ENCODE measurements at places on chromosomes 5 and 9. TPM values are rescaled to one million over a fixed set of nuclear protein-coding genes. Genes with fewer than 3 reads are reported as not detected.

The NPDC1 gene
- 23.1 TPM for total RNA-seq

The ORM2 gene
- total RNA-seq = not detected

The PKD2L2 gene
- total RNA-seq = 0.30 TPM

The CSF1R gene
- total RNA-seq = 0.41 TPM

The OR1L8 gene
- total RNA-seq = not detected

The PCDHA7 gene
- total RNA-seq = not detected

The MYMK gene
- total RNA-seq = not detected

The PDE6A gene
- total RNA-seq = not detected

The PDCD1LG2 gene
- total RNA-seq = 0.43 TPM

The CNTNAP3 gene
- total RNA-seq = not detected

- DNase-seq = no peak
- H3K36me3 ChIP-seq = peaks cover 28% of the 10 kb centered on the region
- H3K4me1 ChIP-seq = peaks cover 19% of the 10 kb centered on the region
- no peak overlapping the region for H3K27ac ChIP-seq
Measured at GRCh38 chr9:123678878-123679329, 251.0 kb downstream of the DENND1A start.

DNA sequence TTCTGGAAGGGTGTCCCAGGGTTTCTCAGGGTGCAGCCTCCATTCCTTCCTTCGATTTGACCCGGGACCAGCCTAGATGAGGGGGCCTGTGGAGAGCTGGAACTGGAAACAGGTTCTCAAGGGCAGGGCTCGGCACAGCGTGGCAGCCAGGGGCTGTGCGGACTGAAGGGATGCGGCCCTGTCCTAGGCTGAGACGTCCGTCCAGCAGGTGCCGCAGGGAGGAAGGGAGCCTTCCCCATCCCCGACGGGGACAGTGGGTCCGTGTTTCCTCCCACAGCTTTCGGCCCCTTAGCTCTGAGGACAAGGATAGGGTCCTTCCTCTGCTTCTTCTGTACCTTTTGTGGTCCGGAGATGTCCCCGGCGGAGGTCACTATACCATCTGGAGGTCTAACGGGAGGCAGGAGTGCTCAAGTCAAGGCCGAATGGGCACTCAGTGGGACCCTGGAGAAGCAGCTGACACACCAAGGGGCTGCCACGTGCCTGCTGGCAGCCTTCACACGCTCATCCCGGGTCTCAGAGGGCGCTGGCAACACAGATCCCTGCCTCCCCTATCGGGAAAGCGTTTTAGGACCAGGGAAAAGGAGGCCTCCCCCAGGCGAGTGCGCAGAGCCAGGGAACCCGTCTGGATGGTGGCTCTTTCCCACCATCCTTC, 49.9 kb downstream of the USP20 start:
- no peaks in the 10 kb centered on the region for H3K27me3 ChIP-seq
- peaks cover 43% of the 10 kb centered on the region for H3K36me3 ChIP-seq
- DNase-seq = peak; percentile 72

DNA sequence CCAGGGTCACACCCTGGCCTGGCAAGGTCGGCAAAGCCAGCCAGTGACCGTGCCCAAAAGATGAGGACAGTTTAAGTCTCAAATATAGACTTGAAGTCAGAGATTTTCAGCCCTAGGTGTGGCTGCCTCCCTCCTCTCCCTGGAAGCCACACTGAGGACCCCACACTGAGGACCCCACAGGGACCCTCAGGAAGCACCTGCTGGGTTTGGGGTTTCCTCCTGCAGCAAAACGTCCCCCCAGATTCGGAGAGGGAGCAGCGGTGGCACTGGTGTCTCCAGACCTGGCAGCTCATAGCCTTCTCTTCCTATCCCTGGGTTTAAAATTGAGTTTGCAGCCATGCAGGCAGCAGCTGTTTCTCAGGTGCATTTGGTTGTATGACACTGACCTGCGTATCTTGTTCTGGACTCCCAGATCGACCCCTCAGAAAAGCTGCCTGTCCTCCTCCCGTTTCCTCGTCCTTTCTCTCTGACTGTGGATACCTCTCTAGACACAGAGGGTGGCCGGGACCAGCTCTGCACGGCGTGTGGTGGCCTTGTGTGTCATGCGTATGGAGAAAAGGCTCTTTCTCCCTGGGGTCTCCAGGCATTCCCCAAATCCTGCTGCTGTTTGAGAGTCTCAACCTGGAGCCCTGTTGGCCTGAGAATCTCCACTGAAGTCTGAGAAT, 36.6 kb downstream of the MRPL36 start:
- H3K4me3 ChIP-seq = no peak overlapping the region
- no peaks in the 10 kb centered on the region for H3K4me1 ChIP-seq
- H3K27me3 ChIP-seq = peaks cover 6% of the 10 kb centered on the region
- DNase-seq = peak; percentile 3
- no peaks in the 10 kb centered on the region for H3K36me3 ChIP-seq
- H3K27ac ChIP-seq = no peak overlapping the region

DNA sequence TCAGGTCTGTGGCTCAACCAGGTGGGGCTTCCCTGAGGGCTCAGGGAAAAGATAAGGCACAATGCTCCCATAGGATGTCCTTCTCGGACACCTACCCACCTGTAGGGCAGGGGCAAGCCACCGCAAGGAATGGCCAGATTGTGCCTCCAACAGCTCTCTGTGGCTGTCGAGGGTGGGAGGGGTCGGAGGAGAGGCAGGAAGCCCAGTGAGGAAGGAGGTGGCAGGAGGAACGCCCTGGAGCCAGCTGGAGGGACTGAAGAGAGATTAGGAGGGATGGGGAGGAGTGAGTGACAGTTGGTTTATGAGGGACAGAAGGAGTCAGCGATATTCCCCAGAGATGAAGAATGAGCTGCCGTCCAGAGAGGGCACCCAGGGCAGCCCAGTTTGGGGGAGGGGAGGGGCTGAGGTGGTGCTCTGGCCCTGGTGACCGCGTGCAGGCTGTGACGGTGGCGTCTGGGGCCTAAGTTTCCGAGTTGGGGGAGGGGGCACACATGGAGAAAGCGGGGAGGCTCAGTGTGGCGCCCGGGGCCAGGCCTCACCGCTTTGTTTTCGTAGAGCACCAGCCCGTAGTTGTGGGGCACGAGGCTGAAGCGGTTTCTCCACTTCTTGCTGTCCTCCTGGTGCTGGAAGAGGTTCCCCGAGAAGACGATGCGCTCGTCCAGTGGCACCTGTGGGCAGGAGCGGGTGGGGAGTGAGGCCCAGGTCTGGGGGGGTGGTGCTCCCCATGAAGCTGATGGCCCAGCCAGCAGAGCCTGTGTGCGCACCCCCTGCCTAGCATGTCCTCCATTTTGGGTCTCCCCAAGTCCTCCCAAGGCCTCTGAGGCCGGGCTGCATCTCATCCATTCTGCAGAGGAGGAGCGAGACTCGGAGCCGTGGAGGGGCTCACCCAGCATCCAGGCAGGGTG, 75.6 kb downstream of the LRSAM1 start:
- H3K27me3 ChIP-seq = no peaks in the 10 kb centered on the region
- no peaks in the 10 kb centered on the region for H3K4me1 ChIP-seq
- DNase-seq = no peak

GRCh38 chr9:3526165-3526996, 580 bp upstream of the RFX3 start:
- peaks cover 28% of the 10 kb centered on the region for H3K36me3 ChIP-seq
- peak; percentile 94 for DNase-seq
- H3K27ac ChIP-seq = peak overlapping the region; percentile 99
- H3K4me3 ChIP-seq = peak overlapping the region; percentile 89
- peaks cover 40% of the 10 kb centered on the region for H3K4me1 ChIP-seq

GRCh38 chr5:60544142-60544541, 155.8 kb downstream of the DEPDC1B start:
- DNase-seq = no peak
- H3K27me3 ChIP-seq = peaks cover 6% of the 10 kb centered on the region
- H3K27ac ChIP-seq = no peak overlapping the region

DNA sequence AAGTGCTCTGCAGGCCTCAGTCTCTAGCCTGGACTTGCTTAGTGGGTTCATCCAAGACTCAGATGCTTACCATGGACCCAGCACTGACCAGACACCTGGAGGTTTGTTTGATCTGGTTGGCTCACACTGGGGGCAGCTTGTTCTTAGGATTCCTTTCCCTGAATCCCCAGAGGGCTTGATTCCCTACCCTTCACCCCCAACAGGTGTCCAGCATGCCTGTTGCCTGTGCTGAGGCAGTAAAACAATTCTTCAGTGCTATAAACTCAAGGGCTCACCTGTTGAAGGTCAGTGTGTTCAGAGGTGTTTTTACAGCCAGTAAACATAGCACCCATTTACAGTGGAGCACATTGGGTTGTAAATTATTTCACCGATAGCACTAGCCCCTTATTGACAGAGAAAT, 123.8 kb upstream of the KLF4 start:
- H3K27me3 ChIP-seq = no peaks in the 10 kb centered on the region
- no peaks in the 10 kb centered on the region for H3K36me3 ChIP-seq
- H3K27ac ChIP-seq = no peak overlapping the region
- H3K4me1 ChIP-seq = no peaks in the 10 kb centered on the region
- no peak for DNase-seq

DNA sequence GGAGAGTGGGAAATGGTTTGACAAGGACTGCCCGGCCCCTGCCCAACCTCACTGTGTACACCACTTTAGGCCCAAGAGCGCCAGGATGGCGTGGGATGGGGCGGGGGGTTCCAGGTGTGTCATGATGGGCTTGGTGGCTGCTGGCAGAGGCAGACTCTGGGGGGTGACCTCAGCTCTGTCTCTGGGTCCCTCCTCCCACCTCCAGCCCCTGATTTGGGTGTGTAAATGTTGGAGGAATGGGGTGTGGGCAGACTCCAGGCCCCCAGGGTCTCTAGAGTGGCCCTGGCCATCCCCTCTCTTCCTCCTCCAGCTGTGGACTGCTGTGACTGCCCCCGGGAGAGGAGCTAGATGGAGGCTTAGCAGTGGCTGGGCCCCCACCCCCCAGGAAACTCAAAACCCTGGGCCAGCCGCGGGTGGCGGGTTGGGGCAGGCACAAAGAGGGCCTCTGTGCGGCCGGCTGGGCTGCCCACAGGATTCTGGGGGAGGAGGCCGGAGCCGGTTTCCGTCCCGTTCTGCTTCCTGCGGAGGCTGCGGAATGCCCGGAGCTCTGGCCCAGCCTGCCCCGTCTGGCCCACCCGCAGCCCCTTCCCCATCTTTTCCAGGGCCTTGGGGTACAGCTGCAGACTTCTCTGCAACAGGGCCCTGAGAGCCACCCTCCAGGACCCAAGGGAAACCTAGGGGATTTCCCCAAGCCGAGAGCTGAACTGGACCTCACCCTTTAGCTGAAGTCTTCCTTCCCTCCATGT, 23.1 kb downstream of the CXXC5 start:
- no peak overlapping the region for H3K4me3 ChIP-seq
- H3K27ac ChIP-seq = no peak overlapping the region
- H3K27me3 ChIP-seq = peaks cover 8% of the 10 kb centered on the region
- no peak for DNase-seq
- H3K4me1 ChIP-seq = peaks cover 27% of the 10 kb centered on the region

GRCh38 chr5:179862891-179863290, 4.3 kb upstream of the MRNIP start:
- peaks cover 5% of the 10 kb centered on the region for H3K4me1 ChIP-seq
- H3K36me3 ChIP-seq = peaks cover 32% of the 10 kb centered on the region
- H3K27me3 ChIP-seq = no peaks in the 10 kb centered on the region
- no peak overlapping the region for H3K4me3 ChIP-seq
- no peak overlapping the region for H3K27ac ChIP-seq

GRCh38 chr9:136276716-136277115, 27.2 kb downstream of the CCDC187 start:
- peaks cover 2% of the 10 kb centered on the region for H3K27me3 ChIP-seq
- no peak overlapping the region for H3K27ac ChIP-seq
- H3K4me3 ChIP-seq = no peak overlapping the region
- no peak for DNase-seq

GRCh38 chr5:33275921-33276627, 164.7 kb upstream of the TARS1 start:
- H3K4me3 ChIP-seq = no peak overlapping the region
- no peak for DNase-seq
- no peaks in the 10 kb centered on the region for H3K27me3 ChIP-seq
- no peaks in the 10 kb centered on the region for H3K4me1 ChIP-seq

GRCh38 chr5:128667152-128667551, 129.1 kb upstream of the FBN2 start:
- no peak for DNase-seq
- no peaks in the 10 kb centered on the region for H3K4me1 ChIP-seq
- H3K27ac ChIP-seq = no peak overlapping the region
- peaks cover 3% of the 10 kb centered on the region for H3K27me3 ChIP-seq
- no peaks in the 10 kb centered on the region for H3K36me3 ChIP-seq

DNA sequence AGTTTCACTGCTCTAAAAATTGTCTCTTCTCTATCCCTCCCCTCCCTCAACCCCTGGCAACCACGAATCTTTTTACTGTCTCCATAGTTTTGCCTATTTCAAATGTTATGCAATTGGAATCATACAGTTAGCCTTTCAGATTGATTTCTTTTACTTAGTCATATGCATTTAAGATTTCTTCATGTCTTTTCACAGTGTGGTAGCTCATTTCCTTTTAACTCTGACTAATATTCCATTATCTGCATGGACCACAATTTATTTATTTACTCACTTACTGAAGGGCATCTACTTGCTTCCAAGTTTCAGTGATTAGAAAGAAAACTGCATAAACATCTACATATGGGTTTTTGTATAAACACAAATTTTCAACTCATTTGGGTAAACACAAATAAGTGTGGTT, 372.3 kb downstream of the CDH18 start:
- no peak overlapping the region for H3K27ac ChIP-seq
- H3K4me1 ChIP-seq = no peaks in the 10 kb centered on the region
- no peaks in the 10 kb centered on the region for H3K27me3 ChIP-seq

DNA sequence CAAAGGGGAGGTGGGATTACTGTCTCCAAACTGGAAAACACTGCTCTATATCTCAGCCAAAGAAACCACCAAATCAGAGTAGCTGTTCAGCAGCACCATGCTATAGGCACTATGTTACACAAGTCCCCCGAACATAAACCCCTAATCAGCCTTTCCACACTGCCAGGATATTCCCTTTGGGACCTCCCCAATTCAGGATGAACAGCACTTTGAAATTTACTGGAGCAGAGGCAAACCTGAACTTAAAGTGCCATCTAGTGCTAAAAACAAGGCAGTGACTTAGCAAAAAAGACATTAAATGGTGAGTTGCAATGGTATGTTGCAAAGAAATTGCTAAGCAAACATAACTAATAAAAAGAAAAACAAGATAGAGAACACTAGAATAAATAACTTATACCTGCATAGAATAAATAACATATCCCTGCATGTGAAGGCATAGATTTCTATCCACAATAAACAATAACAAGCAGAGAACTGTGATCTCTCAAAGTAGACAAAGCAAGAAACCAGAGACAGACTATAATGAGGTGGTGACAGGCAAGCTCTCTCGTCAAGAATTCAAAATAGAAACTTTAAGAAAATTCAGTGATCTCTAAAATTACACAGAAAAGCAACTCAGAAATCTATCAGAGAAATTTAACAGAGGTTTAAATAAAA, 584.4 kb upstream of the ACO1 start:
- H3K27ac ChIP-seq = no peak overlapping the region
- H3K27me3 ChIP-seq = no peaks in the 10 kb centered on the region
- H3K4me1 ChIP-seq = peaks cover 9% of the 10 kb centered on the region
- H3K36me3 ChIP-seq = no peaks in the 10 kb centered on the region
- no peak overlapping the region for H3K4me3 ChIP-seq

DNA sequence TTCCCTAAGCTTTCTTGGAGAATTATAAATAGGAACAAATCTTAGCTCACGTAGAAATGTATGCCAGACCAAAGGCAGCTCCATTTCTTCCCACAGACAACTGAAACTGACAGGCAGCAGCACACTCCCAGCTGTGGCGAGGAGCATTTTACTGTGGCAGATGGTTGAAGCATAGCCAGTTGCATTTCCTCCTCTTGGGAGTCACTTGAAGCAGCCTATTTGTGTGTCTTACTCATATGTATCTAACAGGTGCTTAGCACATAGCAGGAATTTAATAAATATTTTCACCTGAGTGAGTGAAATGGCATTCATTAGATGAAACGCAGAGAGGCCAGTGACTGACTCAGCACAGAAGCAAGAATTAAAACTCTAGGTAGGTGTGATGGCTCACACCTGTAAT, 12.3 kb upstream of the MTMR12 start:
- H3K27ac ChIP-seq = no peak overlapping the region
- H3K4me1 ChIP-seq = no peaks in the 10 kb centered on the region
- no peak for DNase-seq
- peaks cover 2% of the 10 kb centered on the region for H3K36me3 ChIP-seq
- no peak overlapping the region for H3K4me3 ChIP-seq

Data from activated CD4-positive, alpha-beta T cell treated with anti-CD3 and anti-CD28 coated beads for 36 hours (primary cell).